Adrenal gland (tissue), 19 donors: ENCODE measurements at places on chromosomes 5 and 9.
A peak's percentile ranks its signal among the peaks of the same experiment; 100 is the strongest.

DNA sequence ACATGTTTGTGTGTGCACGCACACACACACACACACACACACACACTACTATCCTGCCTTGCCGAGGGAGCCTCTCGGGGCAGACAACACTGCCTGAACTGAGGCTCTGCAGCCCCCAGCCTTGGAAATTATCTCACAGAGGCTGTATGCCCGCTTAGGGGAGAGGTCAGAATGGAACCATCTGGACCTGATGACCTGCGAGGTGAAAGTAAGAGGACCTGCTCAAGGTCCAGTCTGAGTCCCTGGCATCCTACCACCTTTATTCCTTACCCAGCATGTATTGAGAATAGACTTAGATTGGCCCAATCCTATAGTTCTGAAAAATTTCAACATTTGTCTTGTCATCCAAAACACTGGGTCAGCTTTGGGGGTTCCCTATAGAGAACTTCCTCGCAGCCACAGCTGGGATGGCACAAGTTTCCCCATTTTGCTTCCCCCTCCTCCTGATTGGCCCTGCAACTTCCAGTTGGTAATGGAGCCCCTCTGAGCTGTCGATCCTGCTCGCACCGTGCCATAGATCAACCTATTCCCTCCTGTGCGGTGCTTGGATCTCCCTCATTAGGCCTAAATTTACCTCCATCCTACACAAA, 10.2 kb downstream of the MVB12B start:
- no peak for DNase-seq

GRCh38 chr5:96189028-96189826, 227.6 kb upstream of the ELL2 start:
- DNase-seq, result no peak

GRCh38 chr9:88953381-88954029, 37.8 kb upstream of the S1PR3 start:
- no peak for DNase-seq

- DNase-seq, result no peak
Measured at GRCh38 chr5:137834498-137835049, 33.1 kb upstream of the MYOT start.

DNA sequence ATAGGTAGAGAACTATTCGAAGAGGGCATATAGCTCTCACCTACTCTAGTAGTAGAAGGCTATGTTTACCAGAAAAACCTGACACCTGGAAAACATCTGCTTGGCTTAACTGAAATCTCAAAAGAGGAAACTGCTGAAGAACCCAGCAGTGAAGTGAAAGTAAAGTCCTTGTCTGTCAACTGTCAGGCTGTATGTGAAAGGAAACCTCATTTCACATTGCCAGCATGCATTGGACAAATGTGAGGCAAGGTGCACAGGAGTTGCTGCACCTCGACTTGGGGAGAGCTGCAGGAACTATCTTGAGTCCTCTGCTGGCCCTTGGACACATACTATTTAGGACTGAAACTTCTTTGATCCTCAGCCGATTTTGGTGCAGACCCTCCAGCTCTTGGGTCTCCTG, 53.3 kb downstream of the NREP start:
- no peak for DNase-seq

DNA sequence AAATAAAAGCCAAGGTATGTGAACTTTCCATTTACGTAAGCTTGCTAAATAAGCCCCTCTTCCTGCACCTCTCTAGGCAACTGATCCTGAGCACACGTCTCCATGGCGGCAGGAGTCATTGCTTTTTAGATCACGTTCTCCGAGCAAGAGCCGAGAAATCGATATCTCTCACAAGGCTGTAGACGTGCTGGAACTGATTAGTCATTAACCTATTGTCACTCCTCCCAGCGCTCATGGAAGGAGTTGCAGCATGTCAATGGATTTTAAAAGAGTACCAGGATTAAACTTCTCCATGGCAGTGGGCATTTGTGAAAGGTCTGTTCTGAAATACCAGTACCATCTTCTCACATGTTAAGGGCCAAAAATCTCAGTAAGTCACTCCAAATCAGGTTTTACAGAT, 4.7 kb upstream of the ADCY2 start:
- no peak for DNase-seq

DNA sequence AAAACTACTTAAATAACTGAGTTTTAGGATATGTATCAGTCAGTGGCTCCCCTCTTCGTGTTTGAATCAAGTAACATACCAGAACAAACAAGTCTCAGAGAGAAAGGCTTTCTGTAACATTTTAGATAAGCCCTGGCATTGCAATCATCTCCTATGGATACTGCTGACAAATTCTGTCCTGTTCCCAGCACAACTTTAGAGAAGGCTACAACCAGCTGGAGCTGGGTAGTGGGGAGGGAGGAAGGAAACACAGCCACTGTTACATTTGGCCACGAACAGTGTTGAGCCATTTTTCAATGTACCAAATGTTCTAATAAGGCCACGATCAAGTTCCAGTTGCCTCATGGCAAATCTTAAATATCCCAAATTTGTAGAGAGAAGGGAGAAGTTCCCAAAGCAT, 511.8 kb upstream of the WWC1 start:
- no peak for DNase-seq

DNA sequence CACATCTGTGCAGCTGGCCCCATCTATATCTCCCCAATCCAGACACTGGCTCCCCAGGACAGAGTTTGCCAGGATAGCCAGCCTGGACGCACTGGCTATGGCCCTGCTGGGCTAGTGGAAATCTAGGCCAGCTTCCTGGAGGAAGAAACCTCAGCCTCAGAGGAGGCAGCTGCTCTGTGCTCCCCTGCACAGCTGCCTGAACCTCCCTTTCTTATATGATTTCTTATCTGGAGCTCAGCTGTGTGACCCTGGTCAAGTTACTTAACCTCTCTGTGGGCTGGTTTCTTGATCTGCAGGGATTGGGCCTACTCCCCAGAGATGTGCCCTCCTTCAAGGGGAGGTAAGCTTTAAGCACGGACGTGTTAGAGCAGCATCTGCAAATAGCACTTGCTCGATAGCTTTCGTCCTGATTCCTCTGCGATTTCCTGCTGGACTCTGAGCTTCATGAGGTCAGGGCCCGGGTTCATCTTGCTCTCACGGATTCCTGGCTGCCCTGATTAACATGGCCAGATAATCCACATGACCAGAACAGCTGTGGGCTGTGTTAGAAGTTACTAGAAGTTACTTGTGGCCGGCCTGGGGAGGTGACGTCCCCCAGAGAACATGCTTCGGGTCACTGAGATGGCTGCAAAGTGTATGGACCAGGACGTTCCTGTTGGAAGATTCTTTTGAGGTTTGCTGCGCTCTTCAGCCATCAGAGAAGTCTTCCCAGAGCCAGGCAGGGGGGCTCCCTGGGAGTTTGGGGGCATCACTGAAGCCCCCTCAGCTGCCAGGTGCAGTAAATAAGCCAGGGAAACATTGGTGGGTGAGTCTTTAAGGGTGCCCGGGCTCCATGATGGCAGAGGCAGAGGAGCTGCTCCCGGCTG, 14.5 kb downstream of the C9orf50 start:
- DNase-seq, result no peak

DNA sequence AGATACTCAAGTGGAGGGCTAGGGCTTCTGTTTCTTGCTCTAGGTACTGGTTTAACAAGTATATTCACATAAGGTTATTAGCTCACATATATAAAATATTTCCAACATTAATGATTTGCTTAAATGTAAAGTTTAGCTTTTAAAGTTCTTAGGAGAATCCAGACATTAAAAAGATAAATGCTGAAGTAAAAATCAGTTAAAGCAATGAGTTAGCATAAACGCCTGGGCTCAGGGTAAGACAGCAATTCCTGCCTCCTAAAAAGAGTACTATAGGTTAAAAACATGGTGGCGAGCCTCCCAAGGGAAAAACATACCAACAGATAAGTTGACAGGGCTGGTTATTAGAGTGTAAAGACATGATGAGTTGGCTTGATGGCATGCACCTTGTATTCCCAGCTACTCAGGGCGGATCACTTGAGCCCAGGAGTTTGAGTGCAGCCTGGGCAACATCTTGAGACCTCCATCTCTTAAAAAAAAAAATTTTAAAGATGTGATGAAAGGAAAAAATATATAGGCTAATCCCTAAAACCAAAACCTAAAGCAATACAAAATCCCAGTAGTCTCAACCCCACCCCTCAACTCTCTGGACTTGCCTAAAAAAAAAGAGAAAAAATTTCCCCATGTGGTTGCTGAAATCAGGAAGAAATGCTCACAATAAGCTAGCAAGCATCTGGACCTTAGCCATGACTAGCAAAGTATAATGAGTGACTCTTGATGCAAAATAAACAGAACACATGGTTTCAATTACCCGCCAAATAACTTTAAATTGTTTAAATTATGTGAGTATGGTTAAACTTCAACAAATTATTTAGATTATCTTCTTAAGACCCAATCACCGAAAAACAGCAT, 3.6 kb downstream of the GOLPH3 start:
- DNase-seq, result no peak

- peak; percentile 22 for DNase-seq
Measured at GRCh38 chr5:74296685-74297408, 343.7 kb downstream of the ENC1 start.

DNA sequence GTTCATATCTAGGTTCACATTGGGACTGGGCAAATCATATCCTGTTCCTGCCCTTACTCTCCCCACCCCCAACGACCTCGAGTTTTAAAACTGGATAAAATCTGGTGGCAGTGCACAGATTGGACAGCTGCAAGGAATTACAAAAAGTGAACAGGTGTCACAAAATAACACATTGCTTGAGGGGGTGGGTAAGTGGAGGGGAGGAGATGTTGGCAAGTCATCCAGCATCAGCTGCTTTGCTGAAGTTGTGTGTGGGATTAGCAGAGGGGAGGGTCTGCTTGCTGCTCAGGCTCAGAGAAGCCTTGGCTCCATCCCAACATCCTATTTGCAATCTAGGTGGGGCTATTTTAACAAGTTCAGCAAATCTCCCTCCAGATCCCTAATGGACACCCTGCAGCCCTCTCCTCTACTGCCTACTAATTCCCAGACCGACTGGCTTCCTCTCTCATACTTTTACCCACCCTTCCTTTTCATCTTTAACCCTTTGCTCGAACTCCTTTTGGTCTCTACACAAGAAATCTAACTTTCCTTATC, 39.8 kb upstream of the SLC24A2 start:
- DNase-seq, result no peak

DNA sequence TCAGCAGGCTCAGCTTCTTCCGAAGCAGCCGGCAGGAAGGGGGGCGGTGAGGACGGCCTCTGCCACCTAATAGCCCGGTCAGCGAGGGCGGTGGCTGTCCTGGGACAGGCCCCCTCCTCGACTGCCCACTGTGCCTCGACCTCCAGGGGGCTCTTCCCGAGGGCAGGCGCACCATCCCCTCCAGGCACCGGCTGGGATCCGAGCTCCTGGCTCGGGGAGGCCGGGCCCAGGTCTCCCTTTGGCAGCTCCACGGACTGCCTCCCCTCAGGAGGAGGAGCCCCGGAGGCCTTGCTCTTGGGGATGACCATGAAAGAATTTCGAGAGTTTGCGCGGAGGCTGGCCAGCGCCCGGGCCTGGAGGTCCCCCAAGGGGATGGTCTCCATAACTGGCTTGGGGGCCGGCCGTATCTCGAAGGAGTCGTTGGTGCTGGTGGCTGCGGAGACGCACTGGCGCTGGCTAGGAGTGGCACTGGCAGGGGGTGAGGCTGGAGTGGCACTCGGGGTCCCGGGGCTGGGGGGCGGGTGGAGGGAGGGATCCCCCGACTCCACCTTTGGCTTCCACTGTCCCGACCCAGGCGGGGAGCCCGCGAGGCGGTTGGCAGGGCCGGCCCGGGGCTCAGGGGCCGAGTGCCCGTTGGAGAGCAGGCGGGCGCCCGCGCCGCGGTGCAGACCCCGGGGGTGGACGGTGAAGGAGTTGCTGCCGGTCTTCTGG, 975 bp downstream of the TPRN start:
- no peak for DNase-seq

GRCh38 chr9:706073-706472, 135.4 kb upstream of the DMRT1 start:
- DNase-seq, result no peak

- no peak for DNase-seq
Measured at GRCh38 chr9:92001244-92001643, 51.2 kb upstream of the ROR2 start.

DNA sequence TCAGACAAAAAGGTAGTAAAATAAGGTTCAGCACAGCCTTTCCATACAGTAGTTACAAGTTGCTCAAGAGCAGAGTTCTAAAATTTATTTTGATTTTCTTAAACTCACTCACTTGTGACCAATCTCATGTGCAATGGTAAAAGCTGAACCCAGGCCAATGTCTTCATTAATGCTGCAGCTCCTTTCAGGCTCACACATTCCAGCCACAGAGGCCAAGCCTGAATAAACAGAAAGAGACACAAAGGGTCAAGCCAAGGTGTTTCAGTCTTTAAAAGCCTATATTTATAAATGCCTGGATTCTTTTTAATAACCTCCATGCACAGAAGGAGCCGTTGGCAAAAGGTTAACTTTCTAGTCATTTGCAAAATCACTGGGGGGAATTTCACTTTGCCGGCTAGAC, 152.5 kb downstream of the ADAMTS6 start:
- DNase-seq, result no peak

- DNase-seq, result peak; percentile 78
Measured at GRCh38 chr9:21591221-21592062, 109.3 kb upstream of the IFNE start.

- no peak for DNase-seq
Measured at GRCh38 chr9:119179701-119180100, 189.5 kb downstream of the BRINP1 start.

DNA sequence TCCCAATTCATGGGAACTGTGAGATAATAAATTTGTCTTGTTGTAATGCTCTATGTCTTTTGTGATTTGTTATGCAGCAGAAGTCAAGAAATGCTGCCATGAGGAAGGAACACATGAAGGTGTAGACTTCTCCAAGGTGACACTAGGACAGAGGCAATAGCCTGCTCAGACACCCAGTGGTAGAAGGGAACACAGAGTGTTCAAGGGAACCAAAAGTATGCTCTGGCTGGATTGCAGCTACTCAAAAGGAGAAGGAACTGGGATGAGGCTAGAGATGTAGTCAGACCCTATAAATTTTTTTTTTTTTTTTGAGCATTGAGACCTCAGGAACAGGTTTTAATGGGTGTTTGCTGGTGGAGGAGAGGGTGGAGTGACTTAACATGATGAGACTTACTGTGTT, 232.5 kb downstream of the PARP8 start:
- no peak for DNase-seq

DNA sequence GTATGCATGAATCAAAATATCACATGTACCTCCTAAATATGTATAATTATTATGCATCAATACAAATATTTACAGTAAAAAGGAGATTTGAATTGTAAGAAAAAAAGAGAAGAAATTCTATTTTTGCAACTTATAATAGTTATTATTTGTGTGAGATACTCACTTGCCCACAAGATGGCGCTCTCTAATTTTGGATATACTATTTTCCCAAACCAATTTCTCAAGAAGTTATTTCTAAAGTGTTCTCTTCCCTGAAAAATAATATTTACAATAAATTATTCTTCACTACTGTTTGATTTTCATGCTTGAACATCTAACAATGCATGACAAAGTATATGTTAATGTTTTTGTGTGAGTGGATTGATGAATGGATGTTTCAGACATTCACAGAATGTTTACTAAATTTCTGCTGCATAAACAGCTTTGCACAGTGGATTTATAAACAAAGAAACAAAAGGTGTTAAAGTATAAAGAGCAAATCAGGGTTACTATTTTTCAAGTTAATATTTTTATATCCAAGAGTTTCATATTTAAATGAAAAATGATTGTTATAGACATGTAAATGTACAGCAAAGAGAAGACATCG, 503.4 kb downstream of the PDE4D start:
- peak; percentile 34 for DNase-seq
